ENCODE measurements at places on chromosomes 1 and 21.

- DNase-seq, result no peak
Observed at GRCh38 chr1:218412171-218412570, 67.0 kb downstream of the TGFB2 start.

- DNase-seq, result no peak
Observed at GRCh38 chr1:51963592-51964308, 26.8 kb downstream of the RAB3B start.

GRCh38 chr1:4085546-4085945 is 185.5 kb upstream of the C1orf174 start:
- DNase-seq, result no peak

- DNase-seq, result no peak
Observed at GRCh38 chr1:209815931-209816341, 10.0 kb upstream of the IRF6 start.

- no peak for DNase-seq
Observed at GRCh38 chr1:220267630-220268029, 4.6 kb downstream of the RAB3GAP2 start.

DNA sequence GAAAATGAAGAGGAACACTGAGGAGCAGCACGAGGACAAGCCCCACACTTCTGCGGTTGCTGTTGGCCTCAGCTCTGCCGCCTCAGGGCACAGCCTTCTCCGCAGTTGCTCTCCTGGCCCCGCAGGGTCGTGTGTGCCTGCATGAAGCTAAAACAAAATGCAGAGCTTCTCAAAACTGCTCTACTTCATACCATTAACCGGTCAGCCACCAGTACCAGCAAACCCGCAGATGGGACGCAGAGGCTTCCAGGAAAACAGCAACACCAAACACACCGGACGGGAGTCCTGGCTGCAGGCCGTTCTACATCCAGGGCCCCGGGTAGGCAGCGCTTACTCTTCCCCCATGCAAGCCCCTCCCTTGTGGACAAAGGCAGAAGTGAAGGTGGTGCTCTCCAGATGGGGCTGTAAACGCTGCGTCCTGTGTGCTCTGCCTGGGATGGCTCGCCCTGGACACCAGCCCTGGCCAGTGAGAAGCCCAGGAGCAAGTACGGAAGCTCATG is 7.1 kb upstream of the C1orf159 start:
- DNase-seq, result no peak

- DNase-seq, result no peak
Observed at GRCh38 chr1:246065592-246065991, 441.5 kb downstream of the SMYD3 start.

DNA sequence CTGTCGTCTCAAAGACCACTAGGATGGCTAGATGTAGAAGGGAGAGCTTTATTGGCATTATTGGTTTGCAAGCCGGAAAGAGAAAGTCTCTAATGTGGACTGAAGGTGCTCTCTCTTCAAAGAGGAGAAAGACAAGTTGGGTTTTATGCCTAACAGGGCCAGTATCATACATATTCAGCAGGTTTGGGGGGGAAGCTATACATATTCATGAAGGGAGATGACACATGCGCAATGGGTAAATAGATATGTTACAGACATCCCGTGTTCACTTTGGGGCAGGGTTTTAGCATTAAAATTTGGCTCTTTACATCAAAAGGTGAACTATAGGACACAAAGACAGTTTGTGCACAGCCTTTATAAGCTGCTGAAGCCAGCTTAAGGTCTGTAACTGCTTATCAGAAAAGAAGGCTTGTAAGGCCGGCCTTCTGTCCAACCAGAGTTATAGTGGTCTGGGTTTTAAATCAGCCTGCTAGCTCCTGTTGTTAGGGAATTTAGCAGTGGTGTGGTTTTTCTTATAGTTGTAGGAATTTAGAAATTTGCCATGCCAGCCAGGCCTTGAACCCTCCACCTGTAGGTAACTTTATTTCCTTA is 46.5 kb upstream of the LRRN2 start:
- DNase-seq, result no peak

DNA sequence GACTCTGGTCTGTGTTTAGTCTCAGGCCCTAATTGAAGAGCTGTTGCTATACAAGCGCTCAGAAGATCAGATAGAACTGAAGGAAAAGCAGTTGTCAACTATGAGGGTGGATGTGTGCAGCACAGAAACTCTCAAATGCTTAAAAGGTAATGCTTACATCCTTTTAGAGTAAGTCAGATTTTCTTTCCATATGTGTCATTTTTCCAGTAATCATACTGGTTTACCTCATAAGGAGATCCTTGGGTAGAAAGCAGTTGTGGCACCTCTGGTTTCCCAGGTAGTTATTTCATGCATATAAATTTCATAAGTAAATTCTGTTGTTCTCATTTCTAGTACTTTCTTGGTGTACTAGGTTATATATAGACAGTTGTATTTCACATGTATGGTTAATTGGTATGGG is 43.0 kb upstream of the TARS2 start:
- DNase-seq, result no peak

DNA sequence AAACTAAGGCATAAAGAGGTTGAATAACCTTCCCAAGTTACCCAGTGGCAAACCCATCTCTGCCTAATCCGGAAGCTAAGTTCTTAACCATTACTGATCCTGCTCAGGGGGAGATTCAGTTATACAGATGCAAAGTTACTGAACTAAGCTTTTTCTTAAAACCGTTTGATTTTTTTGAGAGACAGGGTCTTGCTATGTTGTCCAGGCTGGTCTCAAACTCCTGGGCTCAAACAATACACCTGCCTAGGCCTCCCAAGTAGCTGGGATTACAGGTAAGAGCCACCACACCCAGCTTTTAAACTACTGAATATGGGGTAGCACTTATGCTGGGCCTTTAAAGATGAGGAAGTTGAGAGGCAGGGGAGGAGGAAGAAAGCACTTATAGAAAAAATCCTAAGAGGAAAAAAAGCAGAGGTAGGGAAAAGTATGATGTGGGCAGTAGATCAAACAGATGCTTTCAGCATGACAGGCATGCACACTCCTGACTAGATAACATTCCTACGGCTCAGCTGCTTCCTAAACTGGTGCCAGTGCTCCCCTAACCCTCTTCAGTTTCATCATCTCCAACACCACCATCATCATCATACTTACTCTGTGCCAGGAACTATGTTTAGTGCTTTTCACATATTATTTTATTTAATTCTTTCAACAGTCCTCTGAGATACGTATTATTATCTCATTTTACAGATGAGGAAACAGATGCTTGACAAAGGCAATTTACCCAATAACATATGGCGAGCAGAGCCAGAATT is 5.8 kb downstream of the PAFAH2 start:
- DNase-seq, result no peak

DNA sequence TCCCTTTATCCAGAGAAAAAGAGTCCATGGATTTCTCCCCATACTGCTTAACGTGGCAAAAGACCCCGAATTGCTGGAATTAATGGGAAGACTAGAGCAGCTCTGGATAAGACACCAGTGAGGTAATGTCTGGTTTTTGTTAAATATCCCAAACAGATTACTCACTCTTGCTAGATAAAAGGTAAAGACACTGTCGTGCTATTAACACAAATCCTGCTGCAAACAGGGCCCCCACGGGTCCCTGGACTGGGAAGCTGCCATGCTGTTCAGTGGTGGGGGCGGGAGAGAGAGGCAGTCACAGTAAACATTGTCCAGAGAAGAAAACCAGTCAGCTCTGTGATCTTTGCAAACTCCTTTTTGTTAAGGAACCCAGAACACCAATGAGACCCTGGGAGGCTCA is 15.2 kb upstream of the SRP9 start:
- DNase-seq, result no peak

GRCh38 chr1:1351511-1352427 is 2.6 kb upstream of the DVL1 start:
- no peak for DNase-seq

- DNase-seq, result no peak
Observed at GRCh38 chr1:172824209-172824608, 165.3 kb downstream of the FASLG start.

DNA sequence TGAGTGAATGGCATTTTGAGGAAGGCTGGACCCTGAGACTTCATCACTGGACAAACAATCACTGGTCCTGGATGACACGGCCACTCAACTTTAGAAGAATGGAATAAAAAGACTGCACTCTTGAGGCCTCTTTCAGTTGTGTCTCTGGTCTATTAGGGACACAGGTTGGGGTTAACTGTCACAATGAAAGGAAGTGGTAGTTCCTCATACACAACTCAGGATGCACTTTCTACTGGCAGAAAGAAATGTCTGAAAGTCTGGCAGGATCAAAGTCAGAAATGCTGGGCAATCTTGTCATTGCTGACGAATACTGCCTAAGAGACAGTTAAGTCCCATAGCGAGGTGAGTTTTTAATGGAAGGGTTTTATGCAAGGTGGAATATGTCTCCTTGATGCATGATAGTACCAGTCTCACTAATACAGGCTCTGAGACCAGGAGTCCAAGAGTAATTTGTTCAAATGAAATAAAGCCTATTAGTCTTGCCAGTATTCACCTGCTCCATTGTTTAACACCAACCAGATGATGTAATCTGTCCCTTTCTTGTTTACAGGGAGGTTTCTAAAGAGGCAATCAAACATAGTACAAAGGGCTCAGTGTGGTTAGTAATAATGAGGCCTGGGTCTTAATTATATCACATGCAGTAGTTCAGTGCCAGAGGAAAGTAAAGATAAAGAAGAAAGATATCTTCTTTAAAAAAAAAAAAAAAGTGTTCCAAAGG is 11.2 kb upstream of the RRP15 start:
- DNase-seq, result no peak

DNA sequence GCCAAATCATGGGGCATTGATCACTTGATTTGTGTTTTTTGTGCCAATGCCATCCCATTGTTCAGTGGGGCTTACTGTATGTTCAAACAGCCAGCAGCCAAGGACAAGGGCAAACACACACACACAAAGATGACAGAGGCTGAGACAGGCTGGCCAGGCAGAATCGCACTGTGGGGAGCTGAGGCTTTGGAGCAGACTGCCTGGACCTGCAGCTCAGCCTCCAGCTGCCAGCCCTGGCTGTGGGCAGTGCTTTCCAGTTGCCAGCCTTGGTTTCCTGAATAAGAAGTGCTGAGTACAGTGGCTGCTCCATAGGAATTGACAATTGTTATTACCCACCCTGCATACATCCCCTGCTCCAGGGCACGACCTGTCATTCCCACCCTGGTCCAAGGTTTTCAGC is 16.9 kb upstream of the PCP4 start:
- no peak for DNase-seq

- peak; percentile 10 for DNase-seq
Observed at GRCh38 chr1:41242342-41243078, 404 bp upstream of the SCMH1 start.

DNA sequence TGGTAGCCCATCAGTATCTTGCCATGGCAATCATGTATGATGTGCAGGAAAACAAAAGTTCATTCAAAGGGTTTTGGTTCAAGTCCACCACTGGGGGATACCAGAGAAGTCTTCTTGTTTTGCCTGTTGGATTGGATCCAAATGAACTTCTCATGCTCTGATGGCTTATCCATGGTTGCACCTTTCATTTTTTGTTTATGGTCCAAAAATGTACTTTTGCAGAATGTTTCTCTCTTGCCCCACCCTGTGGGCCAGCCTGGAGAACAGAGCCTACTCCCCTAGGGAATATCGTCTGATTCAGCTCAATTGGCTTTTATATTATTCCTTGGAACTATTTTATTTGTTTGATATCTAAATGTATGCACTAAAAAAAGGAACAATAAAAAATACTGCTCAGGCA is 20.1 kb upstream of the CLCA1 start:
- no peak for DNase-seq

- DNase-seq, result peak; percentile 26
Observed at GRCh38 chr21:23968722-23969647, 1638.3 kb downstream of the MRPL39 start.

DNA sequence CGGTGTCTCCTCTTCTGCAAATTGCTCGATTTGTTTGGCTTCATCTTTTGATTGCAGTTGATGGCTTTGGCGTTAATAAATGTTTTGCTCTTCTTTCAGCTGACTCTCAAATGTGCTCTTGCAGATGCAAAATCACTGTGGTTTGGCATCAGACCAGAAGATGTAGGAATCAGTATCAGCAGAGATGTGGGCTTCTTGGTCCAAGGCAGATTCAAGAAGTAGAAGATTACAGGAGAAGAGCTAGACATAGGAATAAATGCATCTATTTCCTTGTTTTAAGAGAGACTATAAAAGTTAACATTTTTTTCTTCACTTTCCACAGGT is 59.8 kb upstream of the BACH1 start:
- DNase-seq, result no peak

- DNase-seq, result no peak
Observed at GRCh38 chr1:47212636-47213229, 19.3 kb downstream of the TAL1 start.

- no peak for DNase-seq
Observed at GRCh38 chr21:44548381-44548780, 2.9 kb downstream of the KRTAP10-2 start.

DNA sequence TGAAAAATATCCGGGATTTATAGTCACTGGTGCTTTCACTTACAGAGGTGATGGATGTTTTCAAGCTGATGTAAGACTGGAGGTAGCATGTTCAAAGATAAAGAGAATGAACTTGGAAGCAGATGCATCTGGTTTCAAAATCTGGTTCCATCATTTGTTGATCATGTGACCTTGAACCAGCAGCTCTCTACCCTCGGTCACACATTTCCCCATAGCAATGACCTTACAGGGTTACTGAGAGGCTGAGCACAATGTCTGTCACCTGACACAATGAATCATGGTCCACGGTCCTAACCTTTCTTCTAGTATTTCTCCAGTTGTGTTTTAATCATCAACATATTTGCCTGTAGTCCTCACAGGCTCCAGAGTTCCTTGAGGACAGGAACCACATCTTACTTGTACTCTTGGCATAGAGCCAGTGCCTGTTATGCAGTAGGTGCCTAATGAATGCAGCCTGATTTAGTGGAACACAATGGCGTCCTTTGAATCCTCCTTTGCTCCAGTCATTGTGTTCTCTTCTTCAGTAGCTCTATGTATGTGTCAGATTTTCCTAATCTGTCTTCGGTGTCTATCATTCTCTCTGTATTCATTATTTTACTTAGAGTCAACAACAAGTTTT is 667.3 kb downstream of the PTPRU start:
- no peak for DNase-seq

DNA sequence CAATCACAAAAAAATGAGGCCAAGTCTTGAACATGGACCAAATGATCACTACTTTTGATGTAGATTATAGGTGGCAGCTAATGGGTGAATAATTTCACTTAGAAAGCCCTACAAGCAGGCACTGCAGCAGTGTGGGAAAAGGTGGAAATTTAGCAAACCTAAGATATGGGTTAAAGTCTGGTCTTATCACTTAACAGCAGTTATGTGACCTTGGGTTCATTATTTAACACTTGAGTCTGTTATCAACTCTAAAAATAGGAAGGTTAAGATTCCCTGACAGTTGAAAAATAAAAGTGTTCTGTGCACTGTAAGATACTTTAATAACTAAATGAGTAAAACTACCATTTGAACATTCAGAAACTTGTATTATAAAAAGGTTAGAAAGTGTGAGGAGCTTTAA is 47.5 kb downstream of the SSX2IP start:
- no peak for DNase-seq

DNA sequence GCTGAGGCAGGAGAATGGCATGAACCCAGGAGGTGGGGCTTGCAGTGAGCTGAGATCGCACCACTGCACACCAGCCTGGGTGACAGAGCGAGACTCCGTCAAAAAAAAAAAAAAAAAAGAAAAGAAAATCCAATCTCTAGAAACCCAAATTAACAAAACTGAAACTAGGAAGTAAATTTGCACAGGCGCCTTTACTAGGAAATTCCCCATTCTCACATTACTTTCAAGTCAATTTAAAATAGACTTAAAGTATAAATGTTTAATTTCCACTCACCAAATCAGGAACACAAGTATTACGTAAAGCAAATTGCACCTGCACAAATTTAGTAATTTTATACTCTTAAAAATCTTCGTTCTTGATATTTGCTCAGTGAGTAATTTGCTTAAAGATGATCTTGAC is 67.8 kb upstream of the BCAR3 start:
- DNase-seq, result no peak

Measured in stimulated activated CD8-positive, alpha-beta memory T cell treated with anti-CD3 and anti-CD28 coated beads, Interleukin-12 subunit alpha, Interleukin-12 subunit beta, amount 100 ng/mL, for 4 hours (primary cell).